ENCODE measurements at places on chromosomes 11 and 22.

- DNase-seq: no peak
These were observed 43.1 kb downstream of the HSD17B12 start for GRCh38 chr11:43723617-43724016.

DNA sequence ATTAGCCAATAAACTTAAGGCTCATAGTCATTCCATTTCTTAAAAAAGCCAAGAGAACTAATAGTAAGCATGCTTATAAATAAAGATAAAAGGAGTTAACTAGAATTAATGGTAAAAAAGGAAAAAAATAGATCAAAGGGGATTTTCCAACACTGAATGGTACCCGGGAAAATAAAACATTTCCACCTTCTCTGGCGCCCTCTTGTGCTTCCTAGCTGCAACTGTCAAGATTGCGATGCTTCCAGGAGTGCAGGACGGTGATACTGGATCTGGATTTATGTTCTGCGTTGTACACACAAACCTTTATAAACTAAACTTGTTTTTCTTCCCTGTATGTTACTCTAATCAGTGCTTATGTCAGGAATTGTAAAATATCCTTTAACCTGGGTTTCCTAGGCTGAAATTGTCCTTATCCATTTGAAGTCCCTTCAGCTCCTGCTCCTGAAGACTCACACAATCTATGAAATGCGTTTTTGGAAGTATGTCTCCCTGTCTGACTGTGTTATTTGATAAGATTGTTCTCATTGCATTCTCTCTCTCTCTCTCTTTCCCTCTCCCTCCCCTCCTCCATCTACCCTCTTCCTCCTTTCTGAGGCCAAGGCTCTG, 9.6 kb upstream of the HTATIP2 start:
- peak; percentile 8 for DNase-seq

DNA sequence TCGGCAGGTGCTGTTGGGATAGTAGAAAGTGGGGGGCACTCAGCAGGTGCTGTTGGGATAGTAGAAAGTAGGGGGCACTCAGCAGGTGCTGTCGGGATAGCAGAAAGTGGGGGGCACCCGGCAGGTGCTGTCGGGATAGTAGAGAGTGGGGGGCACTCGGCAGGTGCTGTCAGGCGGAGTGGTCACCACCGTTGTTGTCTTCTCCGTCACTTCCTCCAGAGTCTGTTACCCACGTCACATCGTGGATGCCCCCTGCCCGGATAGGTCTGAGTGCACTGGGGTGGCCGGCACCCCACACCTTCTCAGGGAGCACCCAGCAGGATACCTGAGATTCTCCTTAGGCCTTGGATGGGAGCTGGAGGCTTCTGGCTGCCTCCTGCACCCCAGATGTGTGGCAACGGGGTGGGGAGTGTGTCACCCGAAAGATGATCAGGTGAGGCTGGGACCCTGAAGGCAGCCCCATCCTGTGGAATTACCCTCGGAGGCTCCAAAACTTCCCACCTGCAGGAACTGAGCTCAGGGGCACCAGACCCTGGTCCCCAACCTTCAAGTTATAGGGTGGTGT, 24.1 kb upstream of the KRTAP5-7 start:
- DNase-seq: no peak

- peak; percentile 73 for DNase-seq
These were observed 1.3 kb downstream of the MYH9 start for GRCh38 chr22:36386351-36386899.

GRCh38 chr11:64132191-64132771, 33.6 kb downstream of the MACROD1 start:
- no peak for DNase-seq

DNA sequence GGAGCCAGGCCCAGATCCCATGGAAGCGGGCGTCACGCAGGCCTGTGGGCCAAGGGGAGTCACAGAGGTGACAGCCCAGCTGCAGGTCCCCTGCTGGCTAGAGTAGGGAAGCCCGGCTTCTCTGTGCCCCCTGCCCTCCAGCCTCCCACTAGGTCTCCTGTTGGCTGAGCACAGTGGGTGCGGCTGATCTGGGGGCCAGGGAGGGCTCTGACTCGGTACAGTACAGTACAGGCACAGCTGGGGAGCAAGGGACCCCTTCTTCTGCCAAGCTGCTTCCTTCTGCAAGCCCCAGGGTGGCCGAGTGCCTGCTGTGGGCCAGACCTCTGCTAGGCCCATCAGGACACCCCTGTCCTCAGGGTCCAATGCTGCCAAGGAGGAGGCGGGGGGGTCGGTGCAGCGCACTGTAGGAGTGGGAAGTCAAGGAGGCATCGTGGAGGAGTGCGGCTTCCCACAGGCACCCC, 10.1 kb downstream of the SUSD2 start:
- DNase-seq: no peak

- no peak for DNase-seq
These were observed 74.5 kb downstream of the PDHX start for GRCh38 chr11:34990916-34991315.

- no peak for DNase-seq
These were observed 412.7 kb downstream of the ETS1 start for GRCh38 chr11:128174465-128175291.

- DNase-seq: no peak
These were observed 554 bp downstream of the LRRC32 start for GRCh38 chr11:76669901-76670484.

Measured in CD4-positive, alpha-beta memory T cell (primary cell).